ENCODE measurements at places on chromosomes 5 and 9.

- no peak for DNase-seq
Observed at GRCh38 chr5:125245216-125245615, 498.8 kb upstream of the ZNF608 start.

DNA sequence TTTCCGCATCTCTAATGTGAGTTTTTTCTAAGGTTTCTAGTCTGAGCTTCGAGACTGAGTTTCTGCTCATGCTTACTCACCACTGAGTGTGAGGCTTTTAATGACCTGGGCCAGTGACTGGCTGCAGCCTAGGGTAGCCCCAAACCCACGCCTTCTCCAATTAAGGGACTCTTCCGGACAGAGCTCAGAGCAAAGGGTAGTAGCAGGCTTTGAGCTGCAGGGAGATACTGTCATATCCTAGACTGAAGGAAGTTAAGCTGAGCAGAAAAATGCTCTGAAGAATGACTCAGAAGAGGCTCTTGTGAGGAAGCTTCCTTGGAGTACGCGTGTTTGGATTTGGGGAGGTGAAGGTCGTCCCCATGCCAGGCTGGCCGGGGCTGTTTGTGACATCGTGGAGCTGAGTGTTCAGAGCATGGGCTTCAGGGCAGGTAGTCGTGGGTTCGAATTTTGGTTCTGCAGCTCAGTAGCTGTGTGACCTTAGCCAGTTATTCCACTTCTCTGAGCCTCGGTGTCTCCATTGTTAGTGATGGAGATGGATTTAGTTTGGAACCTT is 3.5 kb downstream of the USP20 start:
- DNase-seq: no peak

GRCh38 chr9:72773570-72773969 is 179.3 kb downstream of the ALDH1A1 start:
- DNase-seq: no peak

- DNase-seq: peak; percentile 86
Observed at GRCh38 chr9:90827181-90827871, 25.7 kb downstream of the SYK start.

DNA sequence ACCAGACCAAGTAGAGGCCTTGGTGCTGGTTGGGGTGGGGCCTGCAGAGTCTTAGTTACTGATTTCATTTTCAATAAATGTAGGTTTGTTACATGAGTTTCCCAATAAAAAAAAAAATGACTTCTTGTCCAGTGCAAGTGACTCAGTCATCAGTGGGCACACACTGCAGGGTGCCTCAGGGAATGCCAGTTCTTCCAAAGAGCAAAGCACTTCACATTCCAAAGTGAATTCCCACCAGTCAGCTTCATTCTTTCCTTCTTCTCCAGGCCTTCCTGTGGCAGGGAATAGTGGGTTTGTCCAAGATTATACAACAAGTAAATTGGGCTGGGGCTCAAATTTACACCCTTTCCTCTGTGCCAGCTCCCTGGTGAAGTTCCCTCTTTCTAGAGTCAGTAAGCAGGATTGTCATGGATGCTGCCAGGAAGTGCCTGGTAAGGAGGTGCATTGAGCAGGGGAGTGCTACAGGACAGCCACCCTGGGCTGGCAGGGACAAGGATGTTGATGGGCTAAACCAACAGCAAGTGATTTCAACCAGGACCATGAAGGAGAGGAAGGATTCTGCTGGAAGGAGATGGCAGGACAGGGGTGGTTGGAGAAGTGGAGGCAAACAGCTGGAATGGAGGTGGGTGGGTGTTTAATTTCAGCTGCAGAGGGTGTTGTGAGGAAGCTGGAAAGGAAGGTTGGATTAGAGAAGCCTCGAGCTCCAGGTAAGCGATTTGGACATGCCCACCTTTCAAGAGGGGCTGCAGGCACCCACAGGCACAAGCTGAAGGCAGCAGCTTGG is 3.7 kb upstream of the B4GALT7 start:
- no peak for DNase-seq
